ENCODE measurements at places on chromosomes 11 and 22. TPM values are rescaled to one million over a fixed set of nuclear protein-coding genes. Genes with fewer than 3 reads are reported as not detected.

- no peak for DNase-seq
- no peak overlapping the region for H3K27ac ChIP-seq
- H3K4me3 ChIP-seq, result no peak overlapping the region
- peaks cover 11% of the 10 kb centered on the region for H3K4me1 ChIP-seq
Observed at GRCh38 chr11:78220218-78221157, 31.8 kb downstream of the USP35 start.

- H3K27me3 ChIP-seq, result no peaks in the 10 kb centered on the region
- H3K36me3 ChIP-seq, result peaks cover 4% of the 10 kb centered on the region
- H3K4me1 ChIP-seq, result peaks cover 84% of the 10 kb centered on the region
- no peak for DNase-seq
Observed at GRCh38 chr11:128549256-128549944, 38.0 kb downstream of the ETS1 start.

DNA sequence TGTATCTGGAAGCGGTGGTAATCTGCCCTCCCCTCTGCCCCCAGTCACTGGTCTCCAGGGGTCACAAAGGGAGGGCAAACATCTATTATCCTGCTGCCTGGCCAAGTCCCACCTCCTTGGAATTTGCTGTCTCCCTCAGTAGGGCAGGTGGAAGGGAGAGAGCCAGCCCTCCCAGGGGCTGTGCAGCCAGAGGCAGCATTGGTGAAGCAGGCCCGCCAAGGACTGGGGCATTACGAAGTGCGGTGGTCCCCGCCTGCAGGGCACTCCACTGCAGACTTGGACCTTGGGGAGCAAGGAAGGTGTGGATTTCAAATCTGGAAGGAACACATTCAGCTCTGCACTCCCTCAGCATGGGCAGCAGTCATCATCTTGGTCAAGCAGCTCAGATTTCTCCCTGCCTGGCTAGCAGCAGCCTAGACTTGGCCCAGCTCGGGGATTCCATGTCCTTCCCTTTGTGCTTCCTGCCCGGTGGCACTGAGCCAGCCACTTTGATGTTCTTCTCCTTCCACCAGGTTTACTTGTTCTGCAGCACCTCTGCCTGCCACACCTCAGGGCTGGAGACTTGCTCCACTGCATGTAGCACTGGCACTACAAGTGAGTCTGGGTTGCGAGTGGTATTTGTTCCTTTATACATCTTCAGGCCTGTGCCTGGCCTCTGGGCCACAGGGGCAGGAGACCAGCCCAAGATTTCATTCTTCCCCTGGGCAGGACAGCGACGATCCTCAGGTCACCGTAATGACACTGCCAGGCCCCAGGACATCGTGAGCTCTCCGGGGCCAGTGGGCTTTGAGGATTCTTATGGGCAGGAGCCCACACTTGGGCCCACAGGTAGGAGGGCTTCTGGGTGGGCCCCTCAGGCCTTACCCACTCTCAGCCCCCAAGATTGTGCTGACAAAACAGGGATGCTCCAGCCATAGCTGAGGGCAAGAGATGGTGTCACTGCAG is 7.4 kb downstream of the ZP1 start:
- no peak for DNase-seq
- no peaks in the 10 kb centered on the region for H3K36me3 ChIP-seq
- no peak overlapping the region for H3K4me3 ChIP-seq

DNA sequence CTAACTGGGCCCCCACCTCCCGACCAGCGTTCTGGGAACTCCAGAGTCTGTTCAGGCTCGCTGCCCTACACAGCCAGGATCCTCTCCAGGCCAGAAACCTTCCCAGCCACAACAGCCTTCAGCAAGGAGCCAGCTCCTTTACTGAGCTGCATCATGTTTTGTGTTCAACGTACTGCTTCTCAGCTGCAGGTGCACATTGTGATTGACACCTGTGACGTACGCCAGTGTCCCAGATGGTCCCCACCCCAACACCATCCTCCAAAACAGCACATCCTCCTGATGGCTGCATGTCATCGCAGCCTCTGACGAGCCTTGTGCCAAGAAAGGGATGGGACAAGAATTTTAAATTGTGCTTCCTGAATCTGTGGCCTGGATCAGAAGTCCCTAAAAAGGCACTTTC is 117.5 kb downstream of the SPATA19 start:
- H3K27me3 ChIP-seq, result no peaks in the 10 kb centered on the region
- DNase-seq, result no peak
- H3K4me3 ChIP-seq, result no peak overlapping the region
- no peaks in the 10 kb centered on the region for H3K4me1 ChIP-seq

- no peak overlapping the region for H3K4me3 ChIP-seq
- H3K4me1 ChIP-seq, result no peaks in the 10 kb centered on the region
Observed at GRCh38 chr22:35947794-35948425, 80.7 kb downstream of the RBFOX2 start.

- no peak for DNase-seq
- no peaks in the 10 kb centered on the region for H3K36me3 ChIP-seq
- H3K27me3 ChIP-seq, result no peaks in the 10 kb centered on the region
- H3K27ac ChIP-seq, result no peak overlapping the region
Observed at GRCh38 chr11:62137881-62138629, 14.2 kb downstream of the INCENP start.

DNA sequence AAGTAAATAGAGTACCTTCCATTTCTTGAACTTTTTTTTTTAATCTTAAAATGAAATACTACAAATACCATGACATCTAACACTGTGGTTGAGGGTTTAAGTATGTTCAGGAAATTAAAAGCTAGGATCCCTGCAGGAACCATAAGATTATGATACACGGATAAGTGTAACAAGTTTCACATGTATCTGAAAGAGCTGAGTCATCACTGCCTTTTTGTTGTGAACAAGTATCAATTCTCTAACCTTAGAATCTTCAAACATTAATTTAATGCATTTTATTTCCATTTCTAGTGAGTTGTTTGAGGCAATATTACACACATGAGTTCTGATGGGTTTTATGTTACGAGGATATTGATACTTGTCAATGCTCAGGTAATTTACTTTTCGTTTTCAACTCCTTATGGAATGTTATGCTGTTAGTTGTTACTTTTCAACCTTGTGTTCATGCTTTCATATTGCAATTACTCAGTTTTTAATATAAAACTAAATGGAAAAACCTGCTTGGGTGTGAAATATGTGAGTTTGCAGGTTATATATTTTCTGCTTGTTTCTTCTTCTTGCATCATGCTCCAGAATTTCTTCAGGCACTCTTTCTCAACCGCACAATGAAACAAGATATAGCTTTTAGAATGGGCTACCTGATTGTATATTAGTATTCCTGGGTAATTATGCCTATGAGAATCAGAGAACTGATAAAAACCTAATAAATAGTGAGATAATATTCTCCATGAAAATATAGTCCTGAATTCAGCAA is 361.3 kb upstream of the MTNR1B start:
- DNase-seq, result no peak
- H3K27me3 ChIP-seq, result no peaks in the 10 kb centered on the region
- no peaks in the 10 kb centered on the region for H3K4me1 ChIP-seq
- H3K4me3 ChIP-seq, result no peak overlapping the region
- H3K36me3 ChIP-seq, result no peaks in the 10 kb centered on the region

DNA sequence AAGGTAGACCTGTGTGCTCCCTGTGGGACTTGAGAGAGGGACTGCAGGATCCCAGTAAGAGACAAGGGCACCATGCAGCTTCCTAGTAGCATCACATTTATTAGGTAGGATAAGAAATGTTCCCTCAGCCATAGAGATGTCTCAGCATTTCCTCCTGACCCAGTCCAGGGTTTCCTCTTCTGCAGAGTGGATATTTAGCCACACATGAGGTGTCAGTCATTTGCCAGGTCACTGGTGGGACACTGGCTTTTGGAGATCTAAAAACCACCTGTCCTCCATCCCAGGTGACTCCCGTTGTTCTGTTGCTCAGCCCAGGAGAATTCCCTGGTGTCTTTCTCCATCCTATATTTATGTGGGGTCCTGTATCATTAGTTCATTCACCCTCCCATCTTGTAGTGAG is 117.5 kb upstream of the NNMT start:
- no peaks in the 10 kb centered on the region for H3K27me3 ChIP-seq
- no peak for DNase-seq
- H3K4me1 ChIP-seq, result peaks cover 47% of the 10 kb centered on the region
- no peak overlapping the region for H3K4me3 ChIP-seq

DNA sequence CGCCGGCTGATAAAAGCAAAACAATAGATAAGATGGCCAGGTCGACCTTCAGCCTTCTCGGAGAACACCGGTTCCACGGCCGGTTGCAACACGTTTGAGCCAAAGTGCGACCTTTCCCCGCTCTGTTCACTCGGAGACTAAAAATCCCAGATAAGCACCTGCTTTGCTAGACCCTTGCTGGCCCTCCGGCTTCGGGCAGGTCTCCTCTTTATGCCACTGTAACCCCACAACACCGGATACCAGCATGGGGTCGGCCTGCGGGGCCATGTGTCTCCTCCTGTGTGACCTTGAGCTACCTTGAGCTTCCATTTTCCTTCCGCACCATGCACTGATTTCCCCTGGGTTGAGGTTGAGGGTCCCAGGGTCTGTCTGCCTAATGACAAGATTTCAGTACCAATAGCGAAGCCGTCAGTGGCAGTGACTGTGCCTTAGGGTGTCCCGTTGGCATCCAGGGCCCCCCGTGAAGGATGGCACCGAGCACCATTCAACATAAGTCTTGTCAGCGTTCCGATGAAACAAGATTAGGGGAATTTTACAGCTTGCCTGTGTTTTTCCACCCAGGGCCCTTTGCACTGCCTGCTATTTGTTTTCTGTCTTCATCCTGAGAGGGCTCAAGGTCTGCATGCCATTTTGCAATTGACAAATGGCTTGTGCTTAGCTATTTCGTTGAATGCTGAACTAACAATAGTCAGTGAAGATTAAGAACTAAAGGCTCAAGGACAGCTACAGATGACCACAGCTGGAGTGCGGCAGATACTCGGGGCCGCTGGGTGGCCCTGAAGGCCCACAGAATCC is 118.6 kb downstream of the KCNQ1 start:
- H3K4me1 ChIP-seq, result peaks cover 2% of the 10 kb centered on the region
- no peaks in the 10 kb centered on the region for H3K27me3 ChIP-seq
- no peak for DNase-seq
- H3K27ac ChIP-seq, result no peak overlapping the region
- no peak overlapping the region for H3K4me3 ChIP-seq

DNA sequence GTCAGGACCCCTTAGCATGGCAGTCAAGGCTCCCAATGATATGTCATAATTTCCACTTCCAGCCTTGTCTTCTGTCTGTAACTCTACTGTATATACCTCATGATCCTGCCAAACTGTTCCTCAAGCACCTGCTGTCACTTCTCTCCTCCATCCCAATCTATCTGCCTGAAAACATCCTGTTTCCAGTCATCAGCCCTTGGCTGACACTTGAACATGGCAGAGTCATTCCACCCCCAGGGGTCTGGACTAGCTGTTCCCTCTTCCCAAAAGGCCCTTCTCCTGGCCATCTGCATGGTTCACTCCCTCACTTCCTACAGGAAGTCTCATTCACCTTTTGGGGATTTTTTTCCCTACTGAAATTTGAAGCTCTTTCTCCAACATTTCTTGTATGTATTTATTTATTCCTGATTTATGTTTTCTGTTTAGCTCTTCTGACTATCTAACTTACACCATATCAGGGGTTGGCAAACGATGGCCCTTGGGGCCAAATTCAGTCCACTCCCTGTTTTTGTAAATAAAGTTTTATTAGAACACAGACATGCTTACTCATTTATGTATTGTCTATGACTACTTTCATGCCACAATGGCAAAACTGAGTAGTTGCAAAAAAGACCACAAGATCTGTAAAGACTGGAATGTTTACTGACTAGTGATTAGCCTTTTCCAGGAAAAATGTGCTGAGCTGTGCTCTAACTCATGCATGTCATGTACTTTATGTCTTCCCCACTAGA is 278.4 kb downstream of the KIRREL3 start:
- H3K4me3 ChIP-seq, result no peak overlapping the region
- no peaks in the 10 kb centered on the region for H3K36me3 ChIP-seq
- no peak overlapping the region for H3K27ac ChIP-seq
- H3K4me1 ChIP-seq, result no peaks in the 10 kb centered on the region

PGGHG gene
- 209 TPM for total RNA-seq

ZNF280B gene
- 2.9 TPM for total RNA-seq

GRM5 gene
- not detected for total RNA-seq

VSIG10L2 gene
- total RNA-seq, result not detected

Data from activated naive CD8-positive, alpha-beta T cell treated with anti-CD3 and anti-CD28 coated beads for 36 hours (primary cell).